ENCODE measurements at places on chromosomes 4 and X. TPM values are rescaled to one million over a fixed set of nuclear protein-coding genes. Genes with fewer than 3 reads are reported as not detected.

- H3K27ac ChIP-seq: no peak overlapping the region
- no peaks in the 10 kb centered on the region for H3K36me3 ChIP-seq
- H3K4me3 ChIP-seq: no peak overlapping the region
Measured at GRCh38 chr4:72468904-72469502, 100.0 kb downstream of the ADAMTS3 start.

- H3K27me3 ChIP-seq: no peaks in the 10 kb centered on the region
- no peak overlapping the region for H3K4me3 ChIP-seq
- no peak overlapping the region for H3K27ac ChIP-seq
- no peak for DNase-seq
- no peaks in the 10 kb centered on the region for H3K36me3 ChIP-seq
- H3K4me1 ChIP-seq: no peaks in the 10 kb centered on the region
Measured at GRCh38 chr4:3713817-3714641, 52.2 kb upstream of the ADRA2C start.

DNA sequence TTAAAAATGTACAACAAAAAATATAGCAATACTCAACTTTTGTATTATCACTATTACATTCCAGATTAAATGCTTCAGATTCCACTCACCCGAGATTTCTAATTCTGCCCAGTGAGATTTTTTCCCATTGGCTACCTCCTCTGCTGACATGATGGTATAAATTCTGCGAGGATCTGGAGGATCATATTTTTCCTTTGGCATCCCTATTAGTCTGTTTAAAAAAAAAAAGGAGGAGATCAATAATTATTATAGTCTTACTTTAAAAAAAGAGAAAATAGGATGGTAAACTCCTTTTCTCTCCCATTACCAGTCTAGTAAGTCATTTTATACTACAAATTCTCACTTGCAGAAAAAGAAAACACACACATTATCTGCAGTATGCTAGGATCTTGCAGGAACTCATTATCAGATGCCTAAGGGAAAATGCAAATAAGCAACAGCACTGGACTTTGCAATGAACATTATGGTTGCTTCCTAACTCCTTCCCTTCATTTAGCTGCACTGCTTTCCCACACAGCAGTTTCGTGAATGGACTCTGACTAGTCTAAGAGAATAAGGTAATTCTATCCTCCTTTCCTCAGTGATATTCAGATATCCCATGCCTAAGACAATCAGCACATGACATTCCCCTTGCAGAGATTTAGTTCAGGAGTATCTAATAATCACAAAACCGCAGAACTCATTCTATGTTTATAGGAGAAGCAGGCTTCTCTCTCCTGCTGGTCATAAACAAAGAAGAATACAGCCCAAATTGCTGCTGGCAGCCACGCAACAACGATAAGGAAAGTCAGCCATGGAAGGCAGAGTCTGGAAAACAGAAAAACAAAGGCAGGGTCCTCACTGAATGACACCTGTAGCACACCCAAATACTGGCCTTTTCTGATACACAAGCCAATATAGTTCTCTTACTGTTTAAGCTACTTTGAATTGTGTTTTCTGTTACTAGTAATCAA, 42.7 kb downstream of the CNOT6L start:
- no peak for DNase-seq
- no peak overlapping the region for H3K27ac ChIP-seq
- H3K36me3 ChIP-seq: peaks cover 11% of the 10 kb centered on the region
- H3K4me1 ChIP-seq: peaks cover 29% of the 10 kb centered on the region

GRCh38 chr4:129842096-129842495, 746.1 kb downstream of the C4orf33 start:
- DNase-seq: no peak
- no peaks in the 10 kb centered on the region for H3K4me1 ChIP-seq
- no peaks in the 10 kb centered on the region for H3K36me3 ChIP-seq
- H3K4me3 ChIP-seq: no peak overlapping the region
- H3K27me3 ChIP-seq: no peaks in the 10 kb centered on the region

TCEAL7 gene
- total RNA-seq: 10.8 TPM

GALNTL6 gene
- not detected for total RNA-seq

Measured in esophagus muscularis mucosa (tissue), 4 donors.